CD4-positive, alpha-beta T cell treated with Interleukin-15 for 1 hour (primary cell): ENCODE measurements at places on chromosomes 4 and X.
A peak's percentile ranks its signal among the peaks of the same experiment; 100 is the strongest.

- peak; percentile 16 for DNase-seq
These were observed 3.5 kb downstream of the ASMTL start for GRCh38 chrX:1449036-1449822.

DNA sequence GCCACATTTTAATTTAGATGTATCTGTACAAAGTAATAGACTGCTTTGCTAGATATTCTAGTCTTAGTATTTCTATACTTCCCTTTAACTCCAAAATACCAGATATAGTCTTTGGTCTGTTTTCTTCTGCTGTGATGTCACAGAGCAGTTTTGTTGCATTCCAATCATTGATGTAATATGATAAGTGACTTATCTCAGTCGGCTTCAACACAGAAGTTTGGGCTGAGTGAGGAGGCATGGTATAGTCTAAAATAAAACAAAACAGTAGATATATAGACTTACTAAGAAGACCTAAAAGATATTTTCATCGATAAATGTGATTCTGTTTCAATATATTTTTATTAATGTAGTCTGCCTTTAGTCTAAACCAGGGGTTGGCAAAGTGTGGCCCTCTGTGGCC is 169.9 kb downstream of the DCK start:
- DNase-seq = no peak

DNA sequence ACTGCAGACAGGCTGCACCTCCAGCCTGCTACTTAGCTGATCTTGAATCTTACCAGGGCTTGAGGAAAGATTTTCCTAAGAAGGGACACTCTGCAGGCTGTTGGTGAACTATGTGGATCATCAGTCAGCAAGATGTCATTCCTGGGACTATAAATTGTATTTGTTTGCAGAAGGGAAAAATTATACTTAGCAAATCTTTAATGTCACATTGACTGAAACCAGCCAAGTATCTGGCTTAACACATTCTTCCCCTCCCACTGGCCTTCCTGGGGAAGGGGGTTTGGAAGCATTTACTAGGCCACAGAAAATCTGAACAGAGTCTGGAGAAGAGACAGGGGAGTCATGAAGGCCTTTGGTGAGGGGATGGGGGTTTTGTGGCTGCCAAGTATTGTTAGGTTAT is 156.7 kb upstream of the EOLA2 start:
- DNase-seq = no peak

- no peak for DNase-seq
These were observed 435.2 kb downstream of the IDS start for GRCh38 chrX:149069899-149070298.

GRCh38 chr4:27042411-27042810 is 181.8 kb downstream of the STIM2 start:
- DNase-seq = no peak

DNA sequence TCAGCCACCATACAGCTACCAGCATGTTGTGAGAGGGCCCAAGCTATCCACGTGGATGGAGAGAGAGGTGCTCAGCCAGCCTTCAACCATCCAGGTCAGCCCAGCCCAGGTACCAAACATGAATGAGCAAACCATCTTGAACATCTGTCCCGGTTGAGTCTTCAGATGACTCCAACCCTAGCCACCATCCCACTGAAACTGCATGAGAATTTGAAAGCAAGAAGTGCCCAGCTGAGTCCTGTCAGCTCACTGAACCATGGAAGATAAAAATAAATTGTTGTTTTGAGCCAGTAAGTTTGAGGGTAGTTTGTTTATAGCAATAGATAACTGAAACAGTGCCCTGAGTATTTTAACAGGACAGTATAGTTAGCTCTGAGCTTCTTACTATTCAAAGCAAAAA is 7.3 kb upstream of the SEL1L3 start:
- DNase-seq = no peak

DNA sequence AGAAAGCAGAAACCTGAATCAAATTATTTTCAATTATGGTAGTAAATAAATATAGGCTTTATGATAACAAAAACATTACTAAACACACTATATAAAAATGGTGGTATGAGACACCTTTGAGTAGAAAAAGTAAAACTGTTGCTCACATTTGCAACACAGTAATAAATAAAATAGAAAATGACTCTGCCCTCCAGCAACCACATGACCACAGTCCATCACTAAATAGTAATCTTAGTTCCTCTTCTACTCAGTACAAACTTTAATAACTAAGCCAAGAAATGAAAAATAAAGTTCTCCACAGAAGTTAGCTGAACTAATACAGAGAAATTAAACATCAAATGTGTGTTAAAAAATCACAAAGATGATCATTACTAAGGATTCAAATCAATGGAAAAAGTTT is 108.5 kb downstream of the ADGRA3 start:
- no peak for DNase-seq

- DNase-seq = no peak
These were observed 1831.8 kb downstream of the PCDH7 start for GRCh38 chr4:32551943-32552342.

DNA sequence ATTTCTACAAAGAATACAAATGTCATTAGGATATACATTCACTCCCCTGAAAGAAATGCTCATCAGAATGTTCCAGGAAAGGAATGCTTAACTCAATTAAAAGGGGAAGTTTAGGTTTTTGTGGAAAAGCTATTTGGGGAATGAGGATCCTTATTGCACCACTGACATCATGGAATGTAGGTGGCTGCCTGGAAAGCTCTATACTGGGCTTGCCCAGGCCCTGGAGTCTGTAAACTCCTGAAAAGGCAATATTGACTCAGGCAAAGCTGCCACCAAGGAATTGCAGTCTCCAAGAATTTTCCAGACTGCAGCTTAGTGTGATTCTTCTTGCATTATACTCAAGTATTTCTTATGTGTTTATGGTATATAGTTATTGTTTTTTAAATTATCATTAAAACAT is 15.7 kb downstream of the DAPP1 start:
- no peak for DNase-seq
